ENCODE measurements at places on chromosomes 16 and 17. TPM values are rescaled to one million over a fixed set of nuclear protein-coding genes. Genes with fewer than 3 reads are reported as not detected.

The TRIM16 gene
- 17.9 TPM for polyA plus RNA-seq

The RRAD gene
- polyA plus RNA-seq, result 375 TPM

The SLC6A2 gene
- polyA plus RNA-seq, result not detected

The GSG1L gene
- 30.4 TPM for polyA plus RNA-seq

The DPEP3 gene
- polyA plus RNA-seq, result not detected

The SEPTIN12 gene
- not detected for polyA plus RNA-seq

The CD7 gene
- 0.45 TPM for polyA plus RNA-seq

The SLFN14 gene
- not detected for polyA plus RNA-seq

The CACNA1G gene
- 4.3 TPM for polyA plus RNA-seq

The CDRT15L2 gene
- not detected for polyA plus RNA-seq

The PRSS36 gene
- 1.1 TPM for polyA plus RNA-seq
